ENCODE measurements at places on chromosomes 16 and 17.
A peak's percentile ranks its signal among the peaks of the same experiment; 100 is the strongest.

- DNase-seq, result peak; percentile 52
Measured at GRCh38 chr17:80742091-80742490, 197.5 kb downstream of the RPTOR start.

- DNase-seq, result peak; percentile 56
Measured at GRCh38 chr17:15926039-15926740, 18.7 kb upstream of the ADORA2B start.

GRCh38 chr17:66347661-66348514 lies 45.5 kb downstream of the PRKCA start:
- no peak for DNase-seq

- DNase-seq, result no peak
Measured at GRCh38 chr17:17129466-17129865, 76.7 kb downstream of the PLD6 start.

DNA sequence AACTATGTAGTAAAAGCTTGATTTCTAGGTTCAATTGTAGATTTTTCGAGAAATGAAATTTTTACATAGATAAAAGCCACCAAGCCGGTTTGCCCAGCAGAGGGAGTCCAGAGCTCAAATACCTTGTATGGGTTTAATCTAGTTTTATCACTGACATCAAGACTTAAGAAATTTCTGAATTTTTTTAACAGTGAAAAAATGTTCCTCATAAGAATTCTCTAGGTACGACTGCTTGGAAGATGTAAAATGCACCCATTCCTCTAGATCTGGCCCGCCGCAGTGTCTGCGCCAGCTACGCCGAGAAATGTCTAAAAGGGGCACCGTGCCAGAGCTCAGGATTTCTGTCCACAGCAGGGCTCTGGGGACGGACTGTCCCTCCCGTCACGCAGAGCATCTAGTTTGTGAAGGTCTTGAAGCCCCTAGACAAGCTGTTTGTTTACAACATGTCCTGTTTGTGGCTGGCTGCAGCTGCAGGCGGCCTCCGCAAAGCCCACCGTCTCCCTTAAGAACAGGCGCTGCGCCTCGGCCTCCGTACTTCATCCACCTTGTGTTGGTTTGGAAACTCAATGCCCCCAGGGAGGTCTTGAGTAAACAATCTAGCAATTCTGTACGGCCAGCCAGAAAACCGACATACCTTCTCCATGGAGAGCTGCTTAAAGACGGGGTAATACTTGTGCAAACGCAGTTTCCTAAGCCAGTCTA lies 24.8 kb downstream of the MAP1LC3B start:
- DNase-seq, result no peak

DNA sequence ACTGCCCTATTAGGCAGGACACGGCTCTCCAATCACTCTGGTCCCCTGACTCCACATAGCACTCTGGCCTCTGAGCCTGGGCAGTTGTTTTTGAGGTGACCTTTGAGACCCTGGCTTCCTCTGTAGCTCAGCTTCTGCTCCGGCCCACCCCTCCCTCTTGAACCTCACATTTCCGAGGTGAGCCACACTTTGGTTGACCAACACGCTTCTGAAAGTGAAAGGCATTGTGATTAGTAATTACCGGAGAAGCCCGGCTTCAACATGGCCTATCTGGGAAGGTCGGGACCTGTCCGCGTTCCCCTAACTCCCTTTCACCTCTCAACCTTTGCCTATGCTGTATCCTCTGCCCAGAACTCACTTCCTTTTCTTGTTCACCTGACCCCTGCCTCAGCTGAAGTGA lies 10.3 kb upstream of the ITGAX start:
- no peak for DNase-seq

GRCh38 chr17:79530361-79531105 lies 80.3 kb downstream of the RBFOX3 start:
- DNase-seq, result no peak

DNA sequence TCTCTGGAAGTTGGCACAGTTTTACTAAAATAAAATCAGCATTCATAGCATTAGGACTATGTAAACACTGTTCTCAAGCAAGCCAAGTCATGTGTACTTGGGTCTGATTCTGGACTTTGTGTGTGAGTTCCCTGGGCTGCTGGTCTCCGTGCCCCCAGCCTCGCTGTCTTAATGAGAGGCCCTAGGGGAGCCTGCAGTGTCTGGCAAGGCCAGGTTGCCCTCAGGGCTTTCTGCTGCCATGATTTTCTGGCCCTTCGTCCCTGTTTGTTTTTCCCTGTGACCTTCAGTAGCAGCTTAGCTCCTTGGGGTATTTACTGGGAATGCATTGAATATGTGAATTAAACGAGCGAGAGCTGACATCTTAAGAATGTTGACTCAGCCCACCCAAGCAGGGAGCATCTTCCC lies 161.8 kb downstream of the RPTOR start:
- DNase-seq, result peak; percentile 83

DNA sequence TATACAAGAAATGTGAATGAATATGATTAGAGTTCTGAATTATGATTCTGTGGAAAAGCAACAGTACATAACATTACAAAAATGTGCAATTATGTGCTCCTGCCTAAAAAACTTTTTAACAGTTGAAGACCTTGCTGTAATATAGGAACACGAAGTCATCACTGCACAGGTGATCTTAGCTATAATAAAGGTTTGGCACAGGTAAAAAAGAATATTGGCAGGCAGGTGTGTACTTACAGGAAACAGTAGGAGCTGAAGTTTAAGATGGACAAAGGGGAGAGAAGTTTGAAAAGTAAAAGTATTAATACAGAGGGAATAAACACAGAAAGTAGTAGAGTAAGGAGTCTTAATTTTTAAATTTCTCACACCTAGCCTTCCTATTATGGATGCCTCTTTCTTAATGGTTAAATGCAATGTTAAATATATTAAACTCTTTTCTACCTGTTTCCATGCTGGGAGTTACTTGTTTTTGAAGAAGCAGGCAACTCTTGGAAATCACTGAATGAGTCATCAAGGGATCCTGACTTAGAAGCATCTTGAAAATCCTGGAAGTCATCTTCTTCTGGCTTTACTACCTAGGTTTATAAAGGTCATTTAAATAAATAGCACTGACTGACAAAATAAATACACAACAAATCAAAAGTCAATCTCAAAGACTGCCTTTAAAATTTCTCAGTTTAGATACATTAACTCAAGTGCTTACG lies 40.7 kb downstream of the SYNRG start:
- no peak for DNase-seq

GRCh38 chr17:8080208-8080798 lies 7.2 kb downstream of the ALOX12B start:
- no peak for DNase-seq

DNA sequence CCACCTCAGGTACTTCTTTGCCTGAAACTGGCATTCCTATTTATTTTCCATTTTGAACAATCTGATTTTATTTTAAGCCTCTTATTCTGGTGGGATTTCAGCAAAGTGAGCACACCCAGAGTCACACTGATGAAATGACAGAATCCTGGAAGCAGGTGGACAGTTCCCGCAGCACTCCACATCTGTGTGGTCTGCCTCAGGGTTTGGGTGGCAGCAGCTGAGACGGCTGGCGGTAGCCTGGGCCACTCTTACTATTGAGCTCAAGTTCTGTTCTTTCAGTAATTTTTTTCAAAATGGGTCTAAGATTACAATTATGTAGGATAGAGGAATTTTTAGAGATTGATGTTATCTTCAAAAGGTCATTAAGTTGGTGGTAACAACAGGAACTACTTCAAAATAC lies 32.5 kb upstream of the ENDOV start:
- DNase-seq, result no peak

Data from islet precursor cell (in vitro differentiated cells).